ENCODE measurements at places on chromosomes 6 and 20.

DNA sequence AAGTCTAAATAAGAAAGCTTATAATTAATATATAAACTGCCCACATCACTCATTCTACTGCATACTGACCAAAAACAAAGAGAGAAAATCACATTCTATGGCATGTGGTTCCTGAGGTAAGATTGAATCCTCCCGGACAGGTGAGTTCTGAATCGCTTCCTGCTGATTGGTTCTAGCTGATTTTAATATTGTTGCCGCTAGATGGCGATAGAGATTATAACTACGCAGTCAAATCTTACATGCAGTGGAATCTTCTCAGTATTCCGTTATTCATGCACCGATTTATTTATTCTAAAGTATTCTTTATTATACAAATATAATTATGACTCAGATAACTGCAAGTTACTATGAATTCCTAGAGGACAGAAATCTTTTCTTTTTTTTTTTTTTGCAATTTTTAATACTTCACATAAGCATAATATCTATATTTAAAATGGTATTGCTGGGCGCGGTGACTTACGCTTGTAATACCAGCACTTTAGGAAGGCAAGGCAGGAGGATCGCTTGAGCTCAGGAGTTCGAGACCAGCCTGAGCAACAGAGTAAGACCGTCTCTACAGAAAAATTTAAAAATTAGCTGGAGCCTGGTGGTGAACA lies 24.2 kb upstream of the TMX4 start:
- DNase-seq: no peak

DNA sequence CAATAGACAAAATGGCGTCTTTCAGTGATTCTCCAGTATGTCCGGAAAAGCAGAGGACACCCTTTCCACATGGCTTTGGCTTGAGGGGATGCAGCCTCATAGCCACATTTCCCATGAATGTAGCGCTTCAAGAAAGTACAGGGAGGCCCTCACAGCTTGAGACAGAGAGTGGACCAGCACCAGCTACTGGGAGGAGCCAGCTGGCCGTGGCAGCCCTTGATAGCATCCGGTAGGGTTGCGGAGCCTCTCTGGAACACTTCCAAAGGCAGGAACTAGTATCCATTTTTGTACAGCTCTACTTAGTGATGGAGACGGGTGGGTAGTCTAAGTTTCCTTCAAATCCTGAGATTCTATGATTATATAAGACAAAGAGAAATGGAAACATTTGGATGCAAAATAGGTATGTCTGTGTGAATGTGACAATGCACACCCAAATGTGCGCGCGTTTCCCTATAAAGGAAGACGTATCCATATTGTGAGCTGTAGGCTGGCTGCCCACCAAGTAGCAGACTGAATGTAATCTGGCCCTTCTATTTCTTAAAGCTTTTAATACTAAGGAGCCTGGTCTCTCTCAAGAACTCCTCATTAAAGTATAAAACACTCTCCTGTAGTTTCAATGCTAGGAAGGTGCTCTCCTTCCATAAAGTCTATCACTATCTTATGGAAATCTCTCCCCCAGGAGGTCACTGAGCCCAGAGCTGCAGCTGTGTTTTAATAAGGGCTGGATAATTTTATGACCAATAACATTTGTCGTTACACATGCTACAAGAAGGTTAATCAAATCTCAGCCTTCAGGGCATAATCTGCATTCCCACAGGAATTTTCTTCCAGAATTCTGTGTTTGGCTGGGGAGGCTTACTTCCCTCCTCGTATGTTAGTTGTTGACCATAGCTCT lies 74.0 kb downstream of the SOBP start:
- DNase-seq: no peak

DNA sequence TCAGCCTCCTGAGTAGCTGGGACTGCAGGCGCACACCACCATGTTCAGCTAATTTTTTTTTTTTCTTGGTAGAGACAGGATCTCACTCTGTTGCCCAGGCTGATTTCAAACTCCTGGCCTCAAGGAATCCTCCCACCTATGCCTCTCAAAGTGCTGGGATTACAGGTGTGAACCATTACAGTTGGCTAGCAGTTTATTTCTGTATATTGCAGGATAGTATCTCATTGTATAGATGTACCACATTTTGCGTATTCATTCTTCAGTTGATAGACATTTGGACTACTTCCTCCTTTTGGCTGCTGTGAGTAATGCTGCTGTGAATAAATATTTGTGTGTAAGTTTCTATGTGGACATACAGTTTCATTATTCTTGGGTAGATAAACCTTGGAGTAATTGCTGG lies 32.9 kb downstream of the ASXL1 start:
- DNase-seq: no peak

GRCh38 chr20:61749406-61750075 lies 316.1 kb downstream of the TAF4 start:
- DNase-seq: no peak

GRCh38 chr20:17807651-17808050 lies 107.9 kb downstream of the BANF2 start:
- DNase-seq: no peak

- no peak for DNase-seq
Measured at GRCh38 chr6:133767357-133767970, 121.4 kb upstream of the TCF21 start.

DNA sequence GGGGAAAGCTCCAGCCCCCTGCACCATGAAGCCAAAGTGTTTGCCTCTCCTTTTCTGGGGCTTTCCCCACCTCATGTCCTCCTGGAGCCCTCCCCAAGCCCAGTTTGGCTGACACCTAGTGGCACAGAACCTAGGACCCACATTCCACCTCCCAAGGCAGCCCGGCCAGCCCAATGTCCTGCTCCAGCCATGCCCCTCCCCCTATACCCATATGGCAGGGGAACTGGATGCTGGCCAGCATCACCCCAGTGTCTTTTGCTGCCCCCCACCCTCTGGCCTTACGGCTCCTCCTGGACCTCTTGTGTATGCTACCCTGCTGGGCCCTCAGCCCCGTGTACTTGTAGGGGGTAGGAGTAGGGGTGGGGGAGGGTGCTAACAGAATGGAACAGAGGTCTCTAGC lies 170.1 kb downstream of the KIF6 start:
- DNase-seq: no peak

DNA sequence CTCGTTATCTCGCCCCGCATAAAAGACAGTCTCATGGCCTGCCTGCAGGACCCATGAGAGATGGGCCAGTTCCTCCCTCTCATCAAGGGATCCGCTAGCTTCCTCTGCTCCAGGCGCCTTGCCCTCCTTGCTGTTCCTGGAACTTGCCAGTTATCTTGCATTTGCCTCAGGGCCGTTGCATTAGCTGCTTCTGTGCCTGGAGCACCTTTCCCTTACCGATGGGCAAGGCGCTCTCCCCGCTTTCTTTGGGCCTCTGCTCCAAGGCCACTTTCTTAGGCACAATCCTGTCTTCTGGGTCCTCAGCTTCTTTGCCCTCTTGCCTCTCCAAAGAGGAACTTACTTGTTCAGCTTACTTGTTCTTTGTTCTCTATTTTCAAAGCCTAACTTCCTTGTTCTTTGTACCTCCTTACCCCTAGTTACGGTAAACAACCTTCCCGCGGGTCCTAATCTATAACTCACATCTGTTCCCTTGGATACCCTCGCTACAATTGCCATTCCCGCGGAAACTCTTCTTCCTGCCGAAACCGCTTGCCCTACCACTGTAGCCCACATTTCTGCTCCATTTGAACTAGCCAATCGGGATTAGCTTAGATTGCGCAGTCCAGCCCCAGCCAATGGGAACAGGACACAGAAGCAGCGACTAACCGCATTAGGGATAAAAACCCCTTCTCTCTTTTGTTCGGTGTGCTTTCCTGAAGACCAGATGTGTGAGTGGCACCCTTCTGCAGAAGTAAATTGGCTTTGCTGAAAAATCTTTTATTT lies 887 bp upstream of the NSFL1C start:
- no peak for DNase-seq

Measured in cortex of kidney (tissue), 1 donor.